Stimulated activated CD8-positive, alpha-beta memory T cell treated with anti-CD3 and anti-CD28 coated beads, Interleukin-7, amount 100 ng/mL, for 48 hours (primary cell): ENCODE measurements at places on chromosomes 11 and 22.
A peak's percentile ranks its signal among the peaks of the same experiment; 100 is the strongest.

- no peak for DNase-seq
Observed at GRCh38 chr11:8801121-8801520, 109.9 kb upstream of the AKIP1 start.

- peak; percentile 33 for DNase-seq
Observed at GRCh38 chr11:123407130-123407995, 22.7 kb upstream of the GRAMD1B start.

DNA sequence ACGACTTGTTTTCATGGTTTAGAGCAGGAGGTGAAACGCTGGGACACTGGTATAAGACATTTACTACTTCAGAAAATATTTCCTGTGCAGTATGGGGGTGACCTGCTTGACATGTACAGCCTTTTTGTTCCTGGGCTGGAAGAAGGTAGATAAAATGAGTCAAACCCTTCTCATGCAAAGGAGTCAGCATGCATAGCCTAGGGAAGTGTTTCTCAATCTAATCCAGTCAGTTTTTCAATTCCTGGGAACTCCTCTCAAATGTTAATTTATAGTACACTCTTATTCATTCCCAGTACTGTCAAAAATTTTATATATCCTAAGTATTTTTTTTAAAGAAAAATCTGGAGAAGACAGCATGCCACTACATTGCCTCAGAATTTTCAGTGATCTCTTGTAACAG is 154.7 kb upstream of the GUCY1A2 start:
- no peak for DNase-seq

DNA sequence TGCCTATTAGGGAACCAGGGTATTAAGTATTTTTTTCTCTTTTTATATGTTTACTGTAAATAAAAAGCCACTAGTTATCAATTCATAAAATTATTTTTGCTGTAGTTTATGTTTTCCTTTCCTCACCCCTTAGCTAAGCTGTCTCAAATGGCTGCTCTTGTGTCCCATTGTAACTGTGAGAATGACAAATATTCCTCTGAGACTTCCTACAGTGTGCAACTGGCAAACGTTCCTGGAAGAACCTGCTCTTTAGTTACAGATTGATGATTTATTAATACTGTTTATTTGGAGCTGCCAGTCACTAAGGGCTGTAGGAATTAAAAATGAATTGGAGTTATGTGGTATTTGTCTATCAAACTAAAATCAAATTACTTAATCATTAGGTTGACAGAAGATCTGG is 675.4 kb upstream of the ARHGAP42 start:
- DNase-seq, result no peak

DNA sequence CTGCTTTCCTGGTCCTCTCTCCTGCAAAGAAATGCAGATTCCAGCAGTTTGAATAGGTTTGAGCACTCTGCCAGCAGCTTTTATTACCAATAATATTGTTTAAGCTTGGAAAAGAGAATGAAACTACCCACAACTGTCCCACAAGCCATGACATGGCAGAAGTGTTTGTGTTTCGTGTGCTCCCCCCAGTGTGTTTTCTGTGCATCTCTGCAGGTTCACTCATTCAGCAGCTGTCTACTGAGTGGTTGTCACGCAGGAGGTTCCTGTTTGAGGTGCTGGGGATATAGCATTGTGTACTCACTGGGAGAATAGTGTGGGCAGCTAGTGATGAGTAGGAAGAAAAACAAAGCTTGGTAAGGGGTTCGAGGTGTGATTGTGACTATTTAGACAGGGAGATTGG is 55.3 kb upstream of the SUSD2 start:
- DNase-seq, result no peak

- DNase-seq, result no peak
Observed at GRCh38 chr22:18115906-18116371, 5.3 kb downstream of the TUBA8 start.

DNA sequence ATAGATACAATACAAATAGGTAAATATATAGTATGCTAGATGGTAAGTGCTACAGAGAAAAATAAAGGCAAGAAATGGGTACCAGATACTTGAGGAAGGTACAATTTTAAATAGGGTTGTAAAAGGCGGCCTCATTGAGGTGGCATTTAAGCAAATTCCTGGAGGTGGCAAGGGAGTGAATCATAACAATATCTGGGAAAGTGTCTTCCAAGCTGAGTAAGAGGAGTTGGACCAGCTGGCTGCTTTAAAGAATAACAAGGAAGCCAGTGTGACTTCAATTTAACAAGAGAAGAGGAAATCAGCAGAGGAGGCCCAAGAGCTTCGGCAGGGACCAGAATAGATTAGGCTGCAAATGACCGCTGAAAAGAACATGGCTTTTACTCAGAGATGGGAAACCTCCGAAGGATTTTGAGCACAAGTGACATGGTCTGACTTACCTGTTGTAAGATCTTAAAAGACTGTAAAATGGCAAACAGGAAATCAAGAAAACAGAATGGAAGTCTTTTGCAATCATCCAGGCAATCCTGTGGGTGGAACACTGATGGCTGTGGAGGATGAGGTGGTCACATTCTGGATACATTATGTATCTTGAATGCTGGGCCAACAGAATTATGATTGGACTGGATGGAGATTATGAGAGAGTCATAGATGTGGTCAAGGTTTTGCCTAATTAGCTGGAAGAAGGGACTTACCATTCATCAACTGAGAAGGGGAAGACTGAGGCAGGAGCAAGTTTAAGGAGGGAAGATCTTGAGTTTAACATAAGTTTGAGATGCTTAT is 77.2 kb downstream of the RDX start:
- no peak for DNase-seq

DNA sequence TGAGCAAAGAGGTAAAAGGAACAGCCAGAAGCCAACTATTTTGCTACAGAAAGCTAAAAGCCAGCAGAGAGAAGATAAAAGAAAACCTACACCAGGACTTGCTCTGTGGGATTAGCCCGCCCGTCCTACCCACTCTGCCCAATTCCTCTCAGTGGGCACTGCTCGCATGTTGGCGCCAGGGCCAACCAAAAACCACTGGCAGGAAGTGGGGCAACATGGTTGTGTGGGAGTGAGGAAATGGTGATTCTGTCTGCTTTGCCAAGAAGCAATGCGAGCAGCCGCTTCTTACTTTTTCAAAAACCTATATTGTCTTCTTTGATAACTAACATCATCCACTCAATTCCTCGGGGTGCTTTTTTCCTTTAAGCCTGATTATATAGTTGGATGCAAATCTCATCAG is 14.2 kb upstream of the APOA1 start:
- peak; percentile 30 for DNase-seq

- DNase-seq, result no peak
Observed at GRCh38 chr11:112302226-112302868, 41.7 kb upstream of the PLET1 start.

GRCh38 chr11:125593114-125593820 is 615 bp downstream of the STT3A start:
- DNase-seq, result no peak

- no peak for DNase-seq
Observed at GRCh38 chr22:23163665-23164064, 16.6 kb upstream of the BCR start.

DNA sequence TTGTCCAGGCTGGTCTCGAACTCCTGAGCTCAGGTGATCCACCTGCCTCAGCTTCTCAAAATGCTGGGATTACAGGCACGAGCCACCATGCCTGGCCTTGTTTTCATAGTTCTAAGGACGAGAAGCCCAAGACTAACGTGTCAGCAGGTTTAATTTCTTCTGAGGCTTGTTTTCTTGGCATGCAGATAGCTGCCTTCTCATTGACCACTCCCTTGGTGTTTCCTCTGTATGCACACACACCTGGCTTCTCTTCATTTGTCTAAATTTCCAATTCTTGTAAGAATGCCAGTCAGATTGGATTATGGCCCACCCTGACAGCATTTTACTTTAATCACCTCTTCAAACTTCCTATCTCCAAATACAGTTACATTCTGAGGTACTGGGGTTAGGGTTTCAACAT is 72.5 kb upstream of the CTSC start:
- no peak for DNase-seq

DNA sequence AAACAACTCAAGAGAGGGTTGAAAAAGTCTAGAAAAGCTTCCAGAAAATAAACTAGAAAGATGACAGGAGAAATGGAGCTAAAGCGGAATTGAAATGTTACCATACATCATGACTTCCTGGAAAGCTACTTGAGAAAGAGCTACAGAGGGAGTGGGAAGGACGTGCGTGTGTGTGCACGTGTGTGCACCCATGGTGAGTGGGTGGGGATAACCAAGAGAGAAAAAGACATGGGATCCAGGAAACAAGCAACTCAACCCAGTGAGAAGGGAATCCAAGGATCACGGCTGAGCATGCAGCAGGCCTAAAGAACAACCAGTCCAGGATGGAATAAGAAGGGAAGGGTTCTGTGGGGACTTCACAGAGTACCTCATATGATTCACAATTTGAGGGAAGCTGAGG is 21.6 kb downstream of the APOL1 start:
- DNase-seq, result no peak

- DNase-seq, result no peak
Observed at GRCh38 chr11:21415606-21416005, 746.2 kb downstream of the NELL1 start.

DNA sequence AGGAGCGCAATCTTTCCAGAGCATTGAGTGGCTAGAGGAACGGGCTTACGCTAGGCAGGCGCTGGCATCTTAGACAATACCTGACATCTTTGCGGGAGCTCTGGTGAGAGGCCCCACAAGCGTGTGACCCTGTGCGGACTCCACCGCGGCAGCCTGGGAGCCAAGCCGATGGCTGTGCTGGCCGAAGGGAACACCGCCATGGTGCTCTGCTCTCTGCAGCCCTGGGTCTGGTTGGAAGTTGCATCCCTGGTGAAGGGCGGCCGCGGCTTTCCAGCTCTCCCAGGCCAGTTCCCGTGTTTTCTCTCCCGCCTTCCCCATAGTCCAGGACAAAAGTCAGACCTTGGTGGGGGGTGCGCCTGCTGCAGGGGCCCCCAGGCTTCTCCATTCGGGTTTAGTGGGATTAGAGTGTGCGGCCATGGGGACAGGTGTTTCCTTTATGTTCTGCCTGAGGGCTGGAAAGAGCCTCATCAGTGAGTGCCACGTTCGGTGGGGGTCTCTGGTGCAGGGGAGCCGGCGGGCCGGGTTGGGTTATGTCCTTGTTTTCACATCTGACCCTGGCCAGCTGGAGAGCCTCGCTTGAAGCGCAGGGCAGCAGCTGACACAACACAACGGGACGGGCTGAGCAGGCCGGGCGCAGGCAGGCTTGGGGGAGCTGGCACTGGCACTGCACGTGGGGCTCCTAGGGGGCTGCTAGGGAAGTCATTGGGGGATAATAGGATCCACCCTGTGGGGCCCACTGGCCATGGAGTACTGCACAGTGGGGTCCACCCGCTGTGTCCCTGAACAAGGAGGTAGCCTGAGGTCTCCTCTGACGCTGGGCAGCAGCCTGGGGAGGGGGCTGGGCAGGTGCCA is 94.8 kb downstream of the KCNQ1 start:
- no peak for DNase-seq

DNA sequence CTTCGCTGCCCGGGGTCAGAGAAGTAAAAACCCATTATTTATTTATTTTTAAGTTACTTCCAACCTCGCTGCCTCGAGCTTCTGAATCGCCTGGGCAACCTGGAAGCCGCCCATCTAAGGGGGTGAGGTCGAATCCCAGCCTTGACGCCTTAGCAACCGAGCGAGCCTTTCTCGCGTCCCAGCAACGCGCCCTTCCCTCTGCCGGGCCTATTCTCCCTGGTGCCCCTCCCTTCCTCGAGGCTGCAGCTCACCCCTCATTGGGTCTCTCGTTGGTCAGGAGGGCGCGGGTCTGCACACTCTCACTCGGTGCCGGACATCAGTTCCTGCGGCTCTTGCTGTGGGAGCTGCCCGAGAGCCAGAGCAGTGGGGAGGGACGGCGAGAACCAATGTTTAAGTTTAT is at the start of gene CCDC81:
TSS of gene CCDC81 (plus strand) at position 302 of the 400 bp plus-strand sequence. CDS start 277 bp downstream, outside the sequence.
- no peak for DNase-seq

DNA sequence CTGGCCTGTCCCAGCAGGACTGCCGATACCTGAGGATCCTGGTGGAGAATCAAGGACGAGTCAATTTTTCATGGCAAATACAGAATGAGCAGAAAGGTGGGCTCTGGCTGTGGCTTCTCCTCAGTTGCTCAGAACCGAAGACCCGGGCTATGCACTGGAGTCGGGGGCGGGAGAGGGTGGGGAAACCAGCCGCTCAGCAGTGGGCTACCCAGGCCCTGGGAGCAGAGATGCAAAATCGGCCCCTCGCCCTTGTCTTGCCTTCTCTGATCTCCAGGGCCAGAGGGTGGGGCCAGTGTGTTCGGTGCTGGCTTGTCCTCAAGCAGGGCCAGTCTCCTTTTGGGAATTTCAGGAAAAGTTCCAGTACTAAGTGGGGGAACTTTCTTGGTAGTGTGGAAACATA is 18.4 kb upstream of the GLB1L2 start:
- DNase-seq, result no peak
